Stimulated activated CD8-positive, alpha-beta memory T cell treated with anti-CD3 and anti-CD28 coated beads, Interleukin-4, amount 100 ng/mL, for 1 hour (primary cell): ENCODE measurements at places on chromosomes 4 and X.

DNA sequence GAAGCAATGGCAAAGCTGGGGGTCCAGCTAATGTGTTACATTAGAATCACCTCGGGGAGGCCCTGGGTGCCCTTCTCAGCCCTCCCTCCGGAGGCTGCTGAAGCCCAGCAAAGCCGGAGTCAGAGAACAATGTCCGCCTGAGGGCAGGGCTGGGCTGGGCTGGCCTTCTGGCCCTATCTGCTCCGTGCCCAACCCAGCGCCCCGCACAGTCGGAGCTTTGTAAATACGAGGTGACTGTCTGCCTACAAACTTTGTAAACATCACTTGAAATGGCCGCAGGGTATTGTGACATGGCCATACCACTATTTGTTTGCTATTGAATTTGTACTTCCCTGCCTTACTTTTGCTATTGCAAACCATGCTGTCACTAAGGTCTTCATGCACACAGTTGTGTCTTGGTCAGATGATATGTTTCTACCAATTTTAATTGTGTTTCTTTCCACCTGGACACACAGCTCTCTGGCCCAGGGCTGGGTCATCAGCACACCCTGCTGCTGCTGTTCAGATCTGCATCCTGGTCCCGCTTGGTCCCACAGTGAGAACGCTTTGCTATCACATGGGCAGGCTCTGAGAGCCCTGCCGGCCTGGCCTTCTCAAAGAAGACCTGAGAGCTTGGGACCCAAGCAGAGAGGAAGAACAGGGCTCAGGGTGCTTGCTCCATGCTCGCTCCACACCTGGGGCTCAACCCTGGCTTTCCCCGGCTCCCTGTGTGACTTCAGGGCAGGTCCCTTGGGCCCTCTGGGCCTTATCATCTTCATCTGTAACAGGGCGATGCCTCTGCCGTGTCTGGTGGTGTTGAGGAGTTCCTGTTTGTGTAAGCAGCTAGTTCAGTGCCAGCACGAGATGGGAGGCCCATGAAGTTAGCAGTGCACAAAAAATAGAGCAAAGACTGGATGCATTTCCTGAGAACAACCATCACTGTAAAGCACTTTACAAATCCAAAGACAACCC lies 2.3 kb downstream of the S100P start:
- DNase-seq = no peak

DNA sequence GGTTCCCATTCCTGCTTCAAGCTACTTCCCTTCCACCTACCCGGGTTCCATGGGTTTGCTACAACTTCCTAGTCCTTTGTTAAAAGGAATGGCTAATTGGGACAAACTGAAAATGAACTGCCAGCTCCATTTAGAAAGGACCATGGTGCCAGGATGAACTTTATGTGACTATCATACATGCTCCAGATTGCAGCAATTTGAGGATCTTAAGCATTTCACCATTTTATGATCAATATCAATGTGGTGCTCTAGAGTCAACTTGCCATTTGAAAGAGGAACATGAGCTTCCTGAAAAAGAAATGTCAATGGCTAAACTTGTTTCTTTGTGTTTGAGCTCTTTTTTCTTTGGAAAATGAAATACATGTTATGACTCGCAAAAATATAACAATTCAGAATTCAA lies 92.7 kb upstream of the IL15 start:
- DNase-seq = no peak

- no peak for DNase-seq
These were observed 67.6 kb downstream of the ENPEP start for GRCh38 chr4:110543577-110543976.

- no peak for DNase-seq
These were observed 110.4 kb downstream of the LRBA start for GRCh38 chr4:150904671-150905070.

DNA sequence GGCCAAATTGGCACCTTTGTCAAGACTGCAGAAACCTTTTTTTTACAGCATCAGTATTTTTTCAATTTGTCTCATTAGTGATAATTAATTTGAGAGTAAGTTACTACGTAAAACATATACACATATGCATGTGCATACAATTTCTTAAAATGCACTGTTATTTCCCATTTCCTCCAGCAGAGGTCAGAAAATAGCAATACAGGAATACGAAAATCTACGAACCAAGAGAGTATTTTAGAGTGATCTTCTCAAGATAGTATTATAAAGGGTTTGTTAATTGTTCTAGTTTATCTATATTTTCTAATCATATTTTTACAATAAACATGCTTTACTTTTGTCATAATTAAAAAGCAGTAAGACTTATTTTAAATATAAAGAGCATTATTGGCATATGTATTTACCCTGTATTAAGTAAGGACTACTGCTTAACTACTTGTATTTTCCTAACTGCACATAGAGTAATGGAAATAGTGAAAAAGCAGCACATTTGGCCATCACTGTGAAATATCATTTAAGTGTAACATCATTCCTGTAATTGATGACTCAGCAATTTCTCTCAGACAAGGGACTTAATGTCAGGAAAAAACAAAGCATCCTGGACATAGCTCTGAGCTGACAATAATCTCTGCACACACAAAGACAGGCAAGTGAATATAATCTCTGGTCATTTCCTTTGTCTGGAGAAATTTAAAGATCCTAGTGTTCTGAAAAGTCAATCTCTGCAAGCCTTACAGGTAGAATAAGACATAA lies 45.6 kb downstream of the MAOB start:
- DNase-seq = no peak

- DNase-seq = no peak
These were observed 172.8 kb upstream of the DCAF12L2 start for GRCh38 chrX:126338916-126339315.

GRCh38 chrX:103539695-103540094 lies 20.4 kb upstream of the RAB40A start:
- no peak for DNase-seq

- no peak for DNase-seq
These were observed 98.4 kb downstream of the PHKA2 start for GRCh38 chrX:18885328-18886004.

DNA sequence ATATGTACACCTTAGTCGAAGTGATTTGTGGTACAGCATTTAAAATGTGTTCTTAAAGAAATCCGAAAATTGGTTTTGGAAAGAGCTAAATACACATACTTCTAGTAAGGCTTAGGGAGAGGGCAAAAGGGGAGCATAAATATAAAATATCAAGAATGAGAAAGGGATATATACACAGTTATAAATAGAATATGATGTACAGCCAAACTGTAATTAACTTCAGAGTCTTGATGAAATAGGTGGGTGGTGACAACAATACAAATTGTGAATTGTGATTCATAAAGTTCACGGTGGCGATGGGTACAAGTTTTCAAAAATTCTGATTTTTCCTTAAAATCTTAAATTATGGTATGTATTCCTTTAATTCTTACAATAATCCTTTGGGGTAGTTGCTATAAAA lies 62.2 kb downstream of the KDM6A start:
- DNase-seq = no peak

GRCh38 chrX:70089604-70090297 lies 27.5 kb downstream of the OTUD6A start:
- DNase-seq = no peak
